ENCODE measurements at places on chromosomes 2 and 18.
A peak's percentile ranks its signal among the peaks of the same experiment; 100 is the strongest.

DNA sequence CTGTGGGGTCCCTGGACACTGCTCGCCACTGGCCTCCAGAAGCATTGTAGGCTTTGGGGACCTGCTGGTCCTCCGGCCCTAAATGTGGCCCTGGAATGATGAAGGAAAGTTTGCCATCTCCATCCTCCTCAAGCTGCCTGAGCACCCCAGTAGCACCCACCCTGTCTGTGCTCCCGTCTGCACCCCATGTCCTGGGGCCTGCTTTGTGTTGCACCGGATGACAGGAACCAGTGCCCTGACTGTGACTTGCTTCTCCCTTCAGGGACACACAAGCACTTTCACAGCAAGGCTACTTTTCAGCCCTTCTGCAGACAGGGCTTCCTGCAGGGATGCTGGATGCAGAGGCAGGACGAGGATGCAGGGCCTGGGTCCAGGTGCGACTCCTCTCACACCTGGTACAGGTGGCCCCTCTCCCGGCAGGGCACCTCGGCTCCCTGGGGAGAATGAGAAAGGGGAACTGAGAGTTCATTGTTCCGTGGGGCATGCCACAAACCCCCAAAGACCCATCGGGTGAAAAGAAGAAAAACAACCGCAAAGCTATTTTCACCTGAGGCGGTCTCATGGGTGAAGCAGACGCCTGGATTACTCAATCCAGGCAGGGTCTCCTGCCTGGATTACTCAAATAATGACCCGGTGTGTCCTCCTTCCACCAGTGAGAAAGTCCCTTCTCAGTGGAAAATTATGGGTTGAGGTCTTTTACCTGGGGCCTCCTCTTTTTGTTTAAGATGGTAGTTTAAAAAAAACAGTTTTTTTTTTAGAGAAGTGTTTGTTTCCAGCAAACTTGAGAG lies 74.9 kb downstream of the LONRF2 start:
- DNase-seq = no peak

- DNase-seq = no peak
Measured at GRCh38 chr18:6859676-6860422, 130.3 kb downstream of the ARHGAP28 start.

- DNase-seq = peak; percentile 62
Measured at GRCh38 chr2:217722883-217723472, 279.8 kb downstream of the TNS1 start.

GRCh38 chr2:108934583-108935245 lies 54.3 kb downstream of the EDAR start:
- no peak for DNase-seq

DNA sequence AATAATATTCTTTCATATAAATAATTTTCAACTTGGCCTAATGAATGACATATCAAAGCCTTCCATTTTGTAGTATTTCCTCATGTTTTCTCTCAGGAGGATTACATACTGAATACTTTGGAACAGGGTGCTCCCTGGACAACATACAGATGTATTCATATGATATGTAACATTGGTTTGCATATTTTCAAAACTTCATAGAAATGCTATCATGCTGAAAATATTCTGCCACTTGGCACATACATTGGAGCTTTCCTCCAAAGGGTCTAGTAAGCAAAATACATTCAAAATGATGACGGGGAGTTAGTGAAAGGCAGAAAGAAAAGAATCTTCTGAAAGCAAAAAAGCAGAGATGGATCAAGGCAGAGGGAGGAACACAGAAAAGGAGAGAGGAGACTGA lies 38.1 kb upstream of the RTN4 start:
- no peak for DNase-seq

- DNase-seq = no peak
Measured at GRCh38 chr2:203875471-203875870, 7.9 kb downstream of the CTLA4 start.

GRCh38 chr18:2486426-2486825 lies 84.9 kb downstream of the METTL4 start:
- no peak for DNase-seq

- DNase-seq = no peak
Measured at GRCh38 chr18:72899338-72899737, 31.6 kb upstream of the NETO1 start.

DNA sequence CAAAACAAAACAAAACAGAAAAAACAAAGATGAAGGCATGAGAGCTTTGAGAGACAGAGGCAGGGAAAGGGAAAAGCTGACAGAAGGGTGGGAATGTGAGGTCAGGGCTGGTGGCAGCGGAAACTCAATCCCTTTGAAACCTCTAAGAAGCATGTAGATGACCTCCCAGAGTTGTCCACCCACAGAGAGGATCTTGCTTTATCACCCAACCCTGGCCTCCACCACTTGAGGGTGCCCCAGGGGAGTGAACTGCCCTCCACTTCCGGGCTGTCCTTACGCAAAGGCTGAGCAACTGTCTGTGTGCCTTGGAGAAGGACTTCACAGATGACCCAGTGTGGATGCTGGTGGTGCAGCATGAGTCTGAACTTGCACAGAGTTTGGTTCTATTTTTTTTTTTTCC lies 26.7 kb downstream of the PDCL3 start:
- DNase-seq = no peak

DNA sequence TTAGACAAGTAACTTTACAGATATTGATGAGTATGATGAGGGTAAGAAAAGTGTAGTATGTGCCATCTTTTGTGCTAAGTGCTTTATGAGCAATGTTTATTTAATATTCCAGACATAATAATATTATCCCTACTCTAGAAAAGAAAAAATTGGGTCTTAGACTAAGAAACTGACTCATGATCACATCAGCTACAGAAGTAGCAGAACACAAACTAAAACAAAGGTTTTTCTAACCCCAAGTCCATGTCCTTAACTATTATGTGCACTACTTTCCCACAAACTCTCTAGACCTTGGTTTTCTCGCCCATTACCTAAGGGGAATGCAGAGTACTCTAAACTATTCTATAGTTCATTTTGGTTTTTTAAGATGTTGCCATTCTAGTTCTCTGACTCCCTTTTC lies 64.5 kb downstream of the BAZ2B start:
- DNase-seq = no peak

DNA sequence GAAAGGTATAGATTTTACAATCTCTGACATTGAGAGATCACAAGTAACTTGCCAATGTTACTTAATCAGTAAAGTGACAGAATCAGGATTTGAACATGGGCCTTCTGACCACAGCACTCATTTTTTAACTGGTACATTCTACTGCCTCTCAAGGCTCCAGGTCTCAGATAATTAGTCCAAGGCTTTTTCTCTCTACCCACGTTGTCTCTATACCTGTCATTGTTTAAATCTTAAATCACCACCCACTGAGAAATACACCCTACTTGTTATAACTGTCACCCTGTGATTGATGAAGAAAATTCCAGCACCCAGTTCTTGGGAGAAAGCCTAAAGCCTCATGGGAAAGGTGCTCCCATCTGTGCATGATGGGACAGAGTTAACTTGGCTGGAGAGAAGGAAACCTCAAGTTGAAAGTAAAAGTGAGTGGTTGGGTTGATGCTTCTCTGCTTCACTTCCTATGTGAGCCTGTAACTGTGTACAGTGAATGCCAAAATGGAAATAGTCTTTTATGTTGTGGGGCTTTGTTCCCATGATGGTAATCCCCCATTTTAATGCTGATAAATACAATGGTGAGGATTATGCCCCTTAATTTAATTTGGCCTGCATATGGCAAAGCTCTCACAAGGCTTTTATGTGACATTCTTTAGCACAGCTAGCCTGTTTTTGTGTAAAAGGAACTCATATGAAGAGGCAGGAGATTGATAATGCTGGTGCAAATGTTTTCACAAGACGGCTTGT lies 190.1 kb upstream of the SP5 start:
- no peak for DNase-seq

All from GM04504 (cell line).